Vagina (tissue), 2 donors: ENCODE measurements at places on chromosomes 7 and 10.

GRCh38 chr7:81846398-81846797 lies 76.6 kb upstream of the HGF start:
- no peak for DNase-seq

GRCh38 chr7:101410743-101411507 lies 48.2 kb downstream of the COL26A1 start:
- DNase-seq = no peak

- DNase-seq = no peak
These were observed 9.8 kb upstream of the AKR1C1 start for GRCh38 chr10:4953405-4953804.

DNA sequence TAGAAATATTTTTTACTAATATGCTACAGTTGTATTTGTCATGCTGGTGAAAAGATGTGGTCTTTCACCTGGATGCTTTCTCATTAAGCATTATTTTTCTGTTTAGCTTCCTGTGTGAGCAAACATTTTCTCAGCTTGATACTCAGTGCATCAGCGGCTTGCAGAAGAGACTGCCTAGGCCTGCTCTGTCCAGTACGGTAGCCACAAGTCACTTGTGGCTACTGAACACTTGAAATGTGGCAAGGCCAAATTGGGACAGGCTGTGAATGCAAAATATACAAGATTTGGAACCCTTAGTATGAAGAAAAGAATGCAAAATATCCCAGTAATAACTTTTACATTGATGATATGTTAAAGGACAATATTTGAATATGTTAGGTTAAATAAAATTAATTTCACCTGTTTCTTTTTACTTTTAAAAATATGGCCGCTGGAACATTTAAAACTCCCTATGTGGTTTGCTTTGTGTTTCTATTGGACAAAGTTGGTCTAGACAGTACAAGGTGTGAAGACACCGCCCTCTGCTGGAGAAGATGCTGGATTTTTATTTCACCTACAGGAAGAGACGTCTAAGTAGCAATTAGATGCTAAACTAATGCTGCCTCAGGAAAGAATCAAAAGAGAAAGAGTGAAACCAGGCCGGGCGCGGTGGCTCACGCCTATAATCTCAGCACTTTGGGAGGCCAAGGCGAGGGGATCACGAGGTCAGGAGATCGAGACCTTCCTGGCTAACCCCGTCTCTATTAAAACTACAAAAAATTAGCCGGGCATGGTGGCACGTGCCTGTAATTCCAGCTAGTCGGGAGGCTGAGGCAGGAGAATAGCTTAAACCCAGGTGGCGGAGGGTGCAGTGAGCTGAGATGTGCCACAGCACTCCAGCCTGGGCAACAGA lies 5.3 kb downstream of the SRGN start:
- DNase-seq = no peak

- no peak for DNase-seq
These were observed 1.2 kb downstream of the SFRP4 start for GRCh38 chr7:37915438-37915837.

- no peak for DNase-seq
These were observed 11.6 kb downstream of the ABCA13 start for GRCh38 chr7:48182718-48183369.

- peak; percentile 37 for DNase-seq
These were observed 103.8 kb downstream of the HTR5A start for GRCh38 chr7:155173905-155174304.

DNA sequence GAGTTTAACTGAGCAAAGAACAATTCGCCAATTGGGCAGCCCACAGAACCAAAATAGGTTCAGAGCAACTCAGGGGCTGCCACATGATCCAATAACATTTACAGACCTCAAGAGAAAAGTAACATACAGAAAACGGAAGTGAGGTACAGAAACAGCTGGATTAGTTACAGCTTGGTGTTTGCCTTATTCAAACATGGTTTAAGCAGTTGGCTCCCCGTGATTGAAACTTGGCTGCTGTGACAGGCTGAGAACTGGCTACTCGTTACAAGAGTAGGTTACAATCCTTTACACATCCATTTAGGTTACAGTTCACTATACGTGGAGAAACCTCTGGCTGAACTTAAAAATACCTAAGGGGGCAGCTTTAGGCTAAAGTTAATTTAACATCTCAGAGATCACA lies 673.1 kb upstream of the PHF14 start:
- no peak for DNase-seq

GRCh38 chr10:130357226-130357625 lies 221.0 kb downstream of the GLRX3 start:
- no peak for DNase-seq

GRCh38 chr7:37281368-37282092 lies 167.1 kb downstream of the ELMO1 start:
- no peak for DNase-seq

GRCh38 chr7:93194386-93194785 lies 31.9 kb downstream of the HEPACAM2 start:
- DNase-seq = no peak

- no peak for DNase-seq
These were observed 37.3 kb downstream of the RTKN2 start for GRCh38 chr10:62231371-62231770.

- no peak for DNase-seq
These were observed 16.4 kb downstream of the PRKRIP1 start for GRCh38 chr7:102412548-102412947.

GRCh38 chr7:4791738-4792536 lies 16.5 kb downstream of the AP5Z1 start:
- DNase-seq = no peak

- DNase-seq = no peak
These were observed 72.2 kb downstream of the CHST15 start for GRCh38 chr10:124020981-124021815.

DNA sequence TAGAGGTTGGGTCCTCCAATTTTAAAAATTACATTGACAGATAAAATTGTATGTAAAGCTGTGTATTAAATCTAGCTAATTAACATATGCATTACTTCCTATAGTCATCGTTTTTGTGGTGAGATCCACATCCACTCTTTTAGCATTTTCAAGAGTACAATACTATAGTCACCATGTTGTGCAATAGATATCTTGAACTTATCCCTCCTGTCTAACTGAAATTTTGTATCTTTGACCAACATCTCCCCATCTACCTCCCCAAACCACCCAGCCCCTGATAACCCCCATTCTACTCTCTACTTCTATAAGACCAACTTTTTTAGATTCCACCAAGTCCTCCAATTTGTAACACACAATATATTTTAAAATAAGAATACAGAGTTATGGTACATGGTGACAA lies 208.0 kb downstream of the RELN start:
- no peak for DNase-seq

DNA sequence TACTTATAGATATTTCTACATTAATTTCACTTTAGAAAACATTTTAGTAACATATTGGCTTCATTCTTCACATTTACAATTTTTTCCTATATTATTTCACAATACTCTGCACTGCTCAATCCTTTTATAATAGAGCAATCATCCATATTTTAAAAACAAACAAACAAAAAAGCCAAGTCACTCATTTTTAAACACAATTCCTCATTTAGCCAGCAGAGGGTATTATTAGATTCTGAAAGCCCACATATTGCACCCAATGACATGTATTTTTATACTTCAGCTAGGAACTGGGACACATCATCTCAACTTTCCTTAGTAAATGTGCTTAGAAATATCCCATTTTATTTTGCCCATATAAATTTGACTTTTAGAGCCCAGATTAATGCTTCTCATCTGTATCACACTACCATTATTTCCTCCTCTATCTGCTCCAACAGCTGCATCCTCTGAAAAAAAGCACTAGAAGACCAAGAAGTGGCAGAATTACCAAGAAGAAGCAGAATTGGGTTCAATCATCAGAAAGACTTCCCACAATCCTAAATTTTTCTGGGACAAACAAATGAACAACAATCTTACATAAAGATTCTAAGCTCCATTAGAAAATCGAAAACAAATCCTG lies 29.5 kb downstream of the CTNNA3 start:
- DNase-seq = no peak

GRCh38 chr10:50291261-50291850 lies 40.0 kb upstream of the ASAH2 start:
- DNase-seq = no peak

GRCh38 chr7:78900806-78901205 lies 552.7 kb downstream of the MAGI2 start:
- DNase-seq = no peak

- DNase-seq = no peak
These were observed 35.7 kb downstream of the CCDC7 start for GRCh38 chr10:32481606-32482005.

DNA sequence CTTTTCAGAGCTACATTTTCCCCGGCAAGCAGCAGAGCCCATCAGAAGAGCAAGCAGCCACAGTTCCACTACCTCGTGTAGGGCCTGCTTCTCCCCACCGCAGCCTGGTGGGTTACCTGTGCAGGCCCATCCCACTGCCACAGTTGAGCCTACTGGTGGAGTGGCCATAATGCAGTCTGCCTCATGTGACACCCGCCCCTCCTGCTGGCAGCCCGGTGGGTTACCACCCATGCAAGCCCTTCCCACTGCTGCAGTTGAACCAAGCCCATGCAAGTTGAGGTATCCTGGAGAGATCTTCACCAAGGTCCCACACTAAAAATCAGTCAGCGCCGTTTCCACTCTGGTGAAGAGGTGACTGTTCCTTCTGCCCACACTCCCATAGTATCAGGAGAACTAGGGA lies 32.1 kb upstream of the CNNM1 start:
- DNase-seq = no peak

- no peak for DNase-seq
These were observed 24.5 kb downstream of the CHST15 start for GRCh38 chr10:124068929-124069328.

GRCh38 chr7:138546064-138546619 lies 86.1 kb downstream of the TRIM24 start:
- no peak for DNase-seq

GRCh38 chr7:110943701-110944345 lies 147.1 kb upstream of the LRRN3 start:
- DNase-seq = no peak

- DNase-seq = no peak
These were observed 11.7 kb downstream of the HSPA12A start for GRCh38 chr10:116730464-116731260.

- DNase-seq = no peak
These were observed 93.6 kb upstream of the CHST15 start for GRCh38 chr10:124186956-124187355.

GRCh38 chr7:120993553-120994191 lies 5.2 kb downstream of the CPED1 start:
- DNase-seq = no peak

- DNase-seq = no peak
These were observed 139.4 kb upstream of the PHYHIPL start for GRCh38 chr10:59037018-59037389.

DNA sequence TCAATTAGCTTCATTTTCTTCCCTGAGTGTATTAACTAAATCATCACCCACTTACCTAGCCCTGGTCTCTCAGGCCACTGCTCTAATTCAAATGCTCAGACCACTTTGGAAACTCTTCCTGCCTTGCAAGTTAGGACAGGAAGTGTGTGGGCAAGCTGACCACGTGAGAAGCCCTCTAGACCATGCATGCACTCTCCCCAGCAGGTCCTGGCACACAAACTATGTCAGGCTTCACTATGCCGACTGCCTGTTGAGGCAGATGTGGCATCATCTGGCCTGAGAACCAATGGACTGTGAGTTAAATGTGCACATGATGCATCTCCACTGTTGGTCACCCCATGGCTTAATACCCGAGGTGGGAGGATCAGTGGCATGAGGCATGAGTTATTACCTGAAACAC lies 439.6 kb downstream of the GRID1 start:
- peak; percentile 75 for DNase-seq

- DNase-seq = no peak
These were observed 83.5 kb upstream of the NPY start for GRCh38 chr7:24200407-24200966.

DNA sequence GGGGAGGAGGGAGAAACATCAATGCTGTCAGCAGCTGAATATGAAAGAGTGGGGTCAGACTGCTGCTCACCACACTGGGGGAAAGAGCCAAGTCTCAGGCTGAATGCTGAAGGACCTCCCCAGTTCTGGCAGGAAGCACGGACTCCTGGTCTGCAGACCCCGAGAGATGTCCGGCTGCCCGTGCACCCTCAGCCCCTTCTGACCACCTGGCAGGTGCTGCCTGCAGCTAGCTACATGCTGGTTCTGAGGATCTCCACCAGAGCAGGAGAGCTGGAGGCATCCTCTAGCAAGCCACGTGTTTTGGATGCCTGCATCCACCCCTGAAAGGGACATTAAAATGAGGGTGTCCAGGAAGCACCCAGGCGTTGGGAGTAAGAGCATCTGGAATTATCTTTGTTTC lies 74.2 kb downstream of the HTR5A start:
- DNase-seq = no peak

DNA sequence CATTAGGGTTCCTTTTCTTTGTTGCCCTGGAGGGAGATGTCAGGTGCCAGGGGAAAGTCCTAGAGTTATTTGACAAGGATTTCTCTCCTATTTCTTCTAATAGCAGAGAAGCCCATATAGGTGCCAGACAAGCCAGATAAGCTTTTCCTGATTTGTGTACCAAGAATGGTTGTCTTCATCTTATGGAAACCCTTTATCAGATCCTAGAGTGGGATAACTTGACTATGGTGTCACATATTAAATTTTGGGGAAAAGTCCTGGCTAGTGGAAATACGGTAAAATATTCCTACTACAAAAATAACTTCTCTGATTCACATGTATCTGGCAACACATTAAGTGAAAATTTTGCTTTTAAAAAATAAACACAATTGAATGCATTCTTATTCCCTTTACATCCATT lies 1.2 kb downstream of the OR2A12 start:
- no peak for DNase-seq

DNA sequence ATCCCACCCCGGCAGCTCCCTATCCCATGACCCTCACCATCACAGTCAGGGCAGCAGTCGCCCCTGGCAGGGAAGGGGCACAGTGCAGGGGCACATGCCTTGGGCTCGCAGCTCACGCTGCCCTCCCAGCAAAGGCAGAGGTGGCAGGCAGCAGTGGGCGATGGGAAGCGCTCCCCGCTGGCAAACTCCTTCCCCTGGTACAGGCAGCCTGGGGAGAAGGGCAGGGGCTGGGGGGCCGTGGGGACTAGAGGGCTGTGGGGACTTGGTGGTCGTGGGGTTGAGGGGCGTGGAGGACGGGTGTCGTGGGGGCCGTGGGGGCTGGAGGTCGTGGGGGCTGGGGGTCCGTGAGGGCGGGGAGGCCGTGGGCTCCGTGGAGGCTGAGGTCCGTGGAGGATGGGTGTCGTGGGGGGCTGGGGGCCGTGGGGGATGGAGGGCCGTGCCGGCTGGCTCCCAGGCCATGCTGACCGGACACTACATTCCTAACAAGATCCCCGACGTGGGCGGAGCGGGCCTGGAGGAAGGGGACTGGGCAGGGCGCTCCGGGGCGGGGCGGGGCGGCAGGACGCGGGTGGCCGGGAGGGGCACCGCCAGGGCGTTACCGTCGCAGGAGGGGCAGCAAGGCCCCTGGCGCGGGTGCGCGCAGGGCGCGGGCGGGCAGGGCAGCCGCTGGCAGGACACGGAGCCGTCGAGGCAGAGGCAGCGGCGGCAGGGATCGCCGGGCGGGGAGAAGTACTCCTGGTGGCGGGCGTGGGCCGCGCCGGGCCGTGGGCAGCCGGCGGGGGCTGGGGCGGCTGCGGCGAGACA lies 20.0 kb downstream of the KCP start:
- DNase-seq = no peak
